ENCODE measurements at places on chromosomes 7 and 10.

DNA sequence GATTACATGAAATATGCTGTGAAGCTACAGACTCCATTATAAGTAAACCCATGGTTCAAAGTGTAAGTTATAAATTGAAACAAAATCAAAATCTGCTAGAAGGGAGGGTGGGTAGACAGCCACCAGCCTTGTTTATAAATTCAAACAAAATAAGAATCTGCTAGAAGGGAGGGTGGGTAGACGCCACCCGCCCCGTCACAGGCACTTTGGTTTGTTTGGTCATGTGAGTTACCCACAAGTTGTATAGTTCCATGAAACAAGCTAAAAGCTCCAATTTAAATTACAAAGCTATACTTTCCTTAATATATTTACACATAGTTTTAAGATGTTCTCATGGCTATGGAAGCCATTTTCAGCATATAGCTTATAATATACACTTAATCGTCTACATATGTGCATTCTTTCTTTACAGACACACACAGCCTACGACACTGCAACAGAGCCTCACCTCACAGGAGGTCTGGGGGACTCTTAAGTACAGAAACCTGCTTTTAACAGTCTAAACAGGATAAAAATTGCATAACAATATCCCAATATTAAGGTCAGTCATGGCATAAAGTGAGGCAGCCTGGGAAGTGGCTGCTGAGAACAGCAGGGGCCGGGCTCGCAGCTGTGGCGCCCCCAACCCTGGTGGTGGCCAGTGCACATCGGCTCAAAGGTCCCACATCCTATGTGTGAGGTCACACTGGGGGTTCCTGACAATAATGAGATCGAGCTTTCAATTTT is 28.1 kb upstream of the NCAPG2 start:
- DNase-seq, result peak; percentile 57

- no peak for DNase-seq
Measured at GRCh38 chr10:77841711-77842375, 84.7 kb downstream of the DLG5 start.

GRCh38 chr7:30908681-30909080 is 3.0 kb upstream of the AQP1 start:
- no peak for DNase-seq

GRCh38 chr10:28326516-28327490 is 23.9 kb upstream of the MPP7 start:
- DNase-seq, result no peak

- DNase-seq, result no peak
Measured at GRCh38 chr10:46992803-46993561, 81.8 kb downstream of the PTPN20 start.

Data from immature natural killer cell (primary cell).